ENCODE measurements at places on chromosomes 3 and 15.

GRCh38 chr15:77548589-77549557 lies 83.8 kb downstream of the LINGO1 start:
- DNase-seq = no peak

DNA sequence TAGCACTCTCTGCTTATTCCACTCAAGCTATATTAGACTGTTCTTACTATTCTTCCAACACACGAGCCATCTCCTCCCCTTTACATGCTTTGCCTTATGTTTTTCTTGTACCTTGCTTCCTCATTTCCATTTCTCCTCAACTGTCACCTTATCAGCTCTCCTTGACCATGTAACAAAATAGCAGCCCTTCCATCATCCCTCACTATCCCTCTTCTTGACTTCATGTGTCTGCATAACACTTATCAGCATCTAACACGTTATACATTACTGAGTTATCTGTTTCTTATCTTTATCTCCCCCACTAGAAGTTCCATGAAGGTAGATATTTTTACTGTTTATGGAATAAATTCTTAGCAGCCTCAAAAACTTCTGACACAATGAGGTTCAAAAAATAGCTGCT lies 45.3 kb downstream of the TRPM7 start:
- DNase-seq = no peak

GRCh38 chr15:64909546-64909945 lies 2.2 kb upstream of the ANKDD1A start:
- DNase-seq = no peak

DNA sequence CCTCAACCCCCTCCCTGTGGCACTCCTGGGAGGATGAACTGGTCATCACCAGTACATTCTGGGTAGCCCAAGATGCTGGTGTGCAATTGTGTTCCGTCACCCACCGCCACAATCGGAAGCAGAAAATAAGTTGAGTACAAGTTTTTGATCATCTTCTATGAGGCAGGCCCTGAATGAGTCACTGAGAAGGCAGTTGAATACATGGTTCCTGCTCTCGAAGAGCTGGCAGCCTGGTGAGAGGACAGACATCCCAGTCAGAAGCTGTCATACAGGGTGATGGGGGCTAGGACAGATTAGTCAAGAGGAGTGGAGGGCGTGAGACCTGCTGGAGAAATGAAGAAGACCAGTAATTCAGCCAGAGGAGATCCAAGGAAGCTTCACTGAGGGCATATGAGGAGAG lies 6.2 kb downstream of the CEMIP start:
- no peak for DNase-seq

DNA sequence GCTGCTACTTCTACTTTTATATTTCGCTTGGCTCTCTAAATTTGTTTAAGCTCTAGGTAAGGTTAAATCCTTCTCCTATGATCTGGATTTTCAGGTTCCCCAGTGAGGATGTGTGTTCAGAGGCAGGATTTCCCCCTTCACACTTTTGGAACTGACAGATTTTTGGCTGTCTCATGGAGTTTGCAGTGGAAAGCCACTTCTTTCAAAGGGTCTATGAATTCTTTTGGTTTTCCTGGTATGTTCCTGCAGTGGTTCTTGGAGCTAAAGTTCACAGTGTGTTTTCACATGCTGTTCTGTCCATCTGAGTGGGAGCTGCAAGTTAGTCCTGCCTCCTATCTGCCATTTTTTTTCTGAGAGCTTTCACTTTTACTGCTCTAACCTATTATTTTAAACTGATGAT lies 21.6 kb upstream of the TIGIT start:
- DNase-seq = no peak

DNA sequence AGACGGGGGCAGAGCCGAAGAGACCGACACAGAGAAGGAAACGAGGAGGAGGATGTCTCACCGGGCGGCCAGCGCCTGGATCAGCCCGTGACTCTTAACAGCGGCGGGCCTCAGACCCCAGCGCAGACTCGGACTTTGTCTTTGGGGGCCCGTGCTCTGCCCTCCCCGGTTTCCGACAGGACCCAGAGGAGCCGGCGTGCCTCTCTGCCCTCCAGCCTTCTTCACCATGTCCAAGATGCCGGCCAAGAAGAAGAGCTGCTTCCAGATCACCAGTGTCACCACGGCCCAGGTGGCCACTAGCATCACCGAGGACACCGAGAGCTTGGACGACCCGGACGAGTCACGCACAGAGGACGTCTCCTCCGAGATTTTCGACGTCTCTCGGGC lies 1.0 kb downstream of the TSC22D2 start:
- DNase-seq = no peak

DNA sequence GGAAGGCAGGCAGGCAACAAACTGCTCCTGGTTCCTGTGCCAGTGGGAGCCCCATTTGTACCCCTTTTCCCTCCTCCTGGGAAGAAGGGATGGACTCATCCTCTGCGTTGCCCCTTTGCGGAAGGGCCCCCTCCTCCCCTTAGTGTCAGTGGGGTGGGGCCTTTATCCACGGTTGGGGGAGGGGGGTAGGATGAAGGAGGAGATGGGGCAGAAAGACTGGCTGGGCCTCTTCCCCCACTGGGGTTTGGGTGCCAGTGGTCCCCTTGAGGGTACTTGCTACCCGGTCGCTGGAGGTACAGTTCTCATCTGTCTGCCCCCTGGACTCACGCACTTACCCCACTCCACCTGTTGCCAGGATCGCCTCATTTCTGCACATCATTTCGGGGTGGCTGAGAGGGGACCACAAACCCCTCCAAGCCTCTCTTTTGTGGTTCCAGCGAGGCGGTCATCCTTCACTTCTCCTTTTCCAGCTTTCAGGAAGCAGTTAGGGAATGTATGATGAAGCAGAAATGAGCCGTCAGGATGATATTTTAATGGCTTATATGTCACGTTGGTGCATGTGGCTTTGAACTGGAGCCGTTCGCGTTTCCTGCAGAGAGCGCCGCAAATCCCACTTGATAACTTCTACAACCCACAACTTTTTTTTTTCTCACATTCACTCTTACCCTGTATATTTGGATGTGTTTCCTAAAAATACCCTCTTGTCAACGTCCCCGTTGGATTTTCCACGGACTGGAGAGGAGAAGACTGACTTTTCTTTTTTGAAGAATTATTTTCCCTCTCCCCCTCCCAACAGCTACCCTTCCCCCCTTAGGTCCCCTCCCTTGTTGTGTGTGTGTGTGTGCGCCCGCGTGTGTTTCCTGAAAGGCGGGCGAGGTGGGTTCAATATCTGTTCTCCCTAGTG lies at the start of gene ZIC4:
ZIC4 (minus strand) TSS at position 516 of the 904 bp plus-strand sequence. CDS start 3,746 bp downstream, outside the sequence.
- DNase-seq = no peak

DNA sequence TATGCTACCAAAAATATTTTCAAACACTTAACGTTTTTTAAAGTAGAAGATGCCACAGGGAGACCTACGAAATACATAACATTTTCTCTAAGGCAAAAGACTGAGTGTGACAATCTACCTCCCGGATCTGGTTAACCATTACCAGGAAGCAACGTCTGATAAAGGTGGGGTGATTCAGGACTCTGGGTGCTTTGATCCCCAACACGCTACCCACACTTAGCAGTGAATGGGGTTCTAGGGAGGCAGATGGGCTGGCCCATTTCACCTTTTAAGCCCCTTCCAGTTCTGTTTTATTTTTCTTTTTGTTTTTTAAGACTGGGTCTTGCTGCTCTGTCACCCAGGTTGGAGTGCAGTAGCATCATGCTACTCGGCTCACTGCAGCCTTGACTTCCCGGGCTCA lies 39.5 kb downstream of the EIF4E3 start:
- DNase-seq = no peak

GRCh38 chr15:63892794-63893441 lies 59.2 kb upstream of the HERC1 start:
- DNase-seq = peak; percentile 34

DNA sequence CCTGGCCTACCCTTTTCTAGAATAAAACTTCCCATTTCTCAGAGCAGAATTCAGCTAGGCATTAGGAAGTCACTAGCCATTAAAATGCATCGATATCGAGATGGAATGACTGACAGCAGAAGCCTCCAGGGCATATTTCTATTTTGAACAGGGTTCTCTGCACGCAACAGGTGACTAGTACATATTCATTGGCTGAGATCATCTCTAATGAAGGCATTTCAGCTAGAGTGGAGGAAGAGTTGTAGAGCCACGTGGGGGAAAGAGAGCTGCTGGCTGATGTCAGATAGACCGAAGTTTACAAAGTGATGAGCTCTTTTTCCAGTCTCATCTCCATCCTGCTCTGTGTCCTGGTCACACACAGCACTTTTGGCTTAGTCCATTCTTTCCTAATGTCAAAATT lies 7.5 kb downstream of the TMEM40 start:
- DNase-seq = no peak

DNA sequence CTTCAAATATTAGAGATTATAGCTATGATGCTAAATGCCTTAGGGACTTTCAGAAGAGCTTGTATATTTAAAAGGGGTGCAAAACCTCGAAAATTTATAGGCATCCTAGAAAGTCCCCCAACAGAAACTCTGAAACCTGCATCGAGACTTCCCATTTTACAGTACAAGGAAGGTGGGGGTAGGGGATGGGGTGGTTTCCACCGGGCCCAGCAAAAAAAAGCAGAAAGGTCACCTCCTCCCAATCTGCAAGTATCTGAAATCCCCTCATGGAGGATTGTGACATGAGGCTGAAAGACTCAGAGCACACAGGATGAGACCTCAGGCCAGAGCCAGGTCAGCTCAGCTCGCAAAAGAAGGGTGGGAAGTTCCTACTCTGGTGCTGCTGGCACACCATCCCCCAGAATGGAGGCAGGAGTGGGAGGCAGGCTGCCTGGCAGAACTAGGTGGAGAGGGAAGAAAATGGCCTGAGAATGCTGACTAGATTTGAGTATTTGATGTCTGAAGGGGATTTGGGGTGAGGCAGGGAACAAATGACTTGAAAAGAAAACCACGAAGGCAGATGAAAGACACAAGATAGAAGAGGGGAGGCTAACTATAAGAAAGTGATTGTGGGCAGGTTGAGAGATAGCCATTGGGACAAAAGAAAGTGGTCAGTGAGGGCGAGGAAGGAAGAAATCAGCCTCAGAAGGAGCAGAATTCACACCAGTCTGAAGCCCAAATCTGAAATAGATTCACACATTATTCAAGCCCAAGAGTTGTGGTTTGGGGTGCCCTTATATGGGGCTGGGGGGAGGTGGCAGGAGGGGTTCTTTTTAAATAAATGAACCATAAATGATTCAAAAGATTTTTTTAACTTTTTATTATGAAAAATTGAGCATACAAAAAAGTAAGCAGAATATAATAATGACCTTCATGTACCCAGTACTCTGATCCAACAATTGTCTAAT lies 22.5 kb upstream of the TSC22D2 start:
- DNase-seq = no peak

DNA sequence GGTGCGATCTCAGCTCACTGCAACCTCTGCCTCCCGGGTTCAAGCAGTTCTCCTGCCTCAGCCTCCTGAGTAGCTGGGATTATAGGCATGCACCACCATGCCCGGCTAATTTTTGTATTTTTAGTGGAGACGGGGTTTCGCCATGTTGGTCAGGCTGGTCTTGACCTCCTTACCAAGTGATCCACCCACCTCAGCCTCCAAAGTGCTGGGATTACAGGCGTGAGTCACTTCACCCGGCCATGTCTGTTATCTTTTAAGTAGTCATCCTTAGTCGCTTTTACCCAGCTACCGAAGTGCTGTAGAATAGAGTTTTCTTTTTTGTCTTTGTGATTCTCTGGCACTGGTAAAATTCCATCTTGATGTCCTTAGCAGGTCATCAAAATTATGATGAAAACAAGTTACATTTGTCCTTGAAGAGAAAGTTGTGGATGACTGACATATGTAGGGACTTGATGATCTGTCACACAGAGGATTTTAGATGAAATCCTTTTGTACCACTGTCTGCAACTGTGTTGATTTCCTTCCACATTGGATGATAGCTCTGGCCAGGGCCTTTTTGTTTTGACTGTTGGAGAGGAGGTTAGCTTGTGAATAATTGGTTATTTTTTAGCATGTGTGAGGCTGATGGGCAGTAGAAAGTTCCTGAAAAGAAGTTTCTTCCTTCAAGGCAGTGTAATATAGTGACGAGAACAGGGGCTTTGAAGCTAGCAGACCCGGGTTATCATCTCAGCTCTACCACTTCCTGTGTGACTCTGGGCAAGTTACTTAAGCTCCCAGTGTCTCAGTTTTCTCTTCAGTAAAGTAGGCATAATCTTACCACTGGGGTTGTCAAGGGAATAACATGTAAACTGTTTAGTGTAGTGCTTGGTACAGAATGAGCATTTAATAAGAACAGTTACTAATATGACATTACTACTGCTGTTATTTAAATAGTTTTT lies 18.8 kb downstream of the ATG7 start:
- no peak for DNase-seq

- DNase-seq = no peak
These were observed 13.6 kb downstream of the KLF15 start for GRCh38 chr3:126343649-126344035.

GRCh38 chr3:43260412-43260811 lies 25.9 kb upstream of the SNRK start:
- DNase-seq = no peak

- no peak for DNase-seq
These were observed 35.9 kb upstream of the TMEM115 start for GRCh38 chr3:50395070-50395860.

DNA sequence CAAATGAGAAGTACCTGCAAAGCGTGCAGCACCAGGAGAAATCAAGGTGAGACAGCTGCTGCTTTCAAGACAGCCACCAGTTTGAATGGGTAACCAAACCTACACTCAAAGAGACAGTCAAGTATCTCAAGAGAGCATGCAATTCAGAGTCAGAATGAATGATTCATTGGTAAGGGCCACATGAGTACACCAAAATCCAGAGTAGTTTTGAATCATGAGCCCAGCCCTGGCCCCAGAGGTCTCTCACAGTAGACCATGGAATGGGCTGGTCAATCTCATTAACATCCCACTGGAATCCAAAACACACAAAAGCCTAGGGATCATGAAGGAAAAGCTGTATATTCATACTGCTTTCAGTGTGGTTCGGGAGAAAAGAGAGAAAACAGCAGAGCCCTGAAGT lies 242.8 kb downstream of the TBL1XR1 start:
- DNase-seq = no peak

DNA sequence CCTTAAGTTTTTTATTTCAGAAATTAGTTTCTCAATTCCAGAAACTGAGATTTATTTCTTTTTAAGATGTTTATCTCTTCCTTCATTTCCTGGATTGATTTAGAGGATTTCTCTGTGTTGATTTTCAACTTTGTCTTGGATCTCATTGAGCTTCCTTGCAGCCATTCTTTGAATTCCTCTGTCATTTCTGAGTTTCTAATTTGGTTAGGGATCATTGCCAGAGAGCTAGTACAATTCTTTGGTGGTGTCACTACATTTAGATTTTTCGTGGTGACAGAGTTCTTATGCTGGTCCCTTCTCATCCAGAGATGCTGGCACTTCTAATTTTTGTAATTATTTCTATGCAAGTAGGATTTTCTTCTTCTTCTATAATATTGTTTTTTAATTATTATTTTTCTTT lies 691.1 kb upstream of the NAALADL2 start:
- DNase-seq = no peak

- DNase-seq = no peak
These were observed 55.1 kb downstream of the DNAJB8 start for GRCh38 chr3:128411574-128412064.

- no peak for DNase-seq
These were observed 88.5 kb downstream of the FBLN2 start for GRCh38 chr3:13637311-13637891.

GRCh38 chr3:150292891-150293290 lies 115.2 kb upstream of the TSC22D2 start:
- no peak for DNase-seq
